ENCODE measurements at places on chromosomes 7 and 10. TPM values are rescaled to one million over a fixed set of nuclear protein-coding genes. Genes with fewer than 3 reads are reported as not detected.
A peak's percentile ranks its signal among the peaks of the same experiment; 100 is the strongest.

- no peak for DNase-seq
Measured at GRCh38 chr7:825386-825785, 6.9 kb upstream of the SUN1 start.

- no peak for DNase-seq
Measured at GRCh38 chr7:92832534-92833023, 3.8 kb downstream of the CDK6 start.

DNA sequence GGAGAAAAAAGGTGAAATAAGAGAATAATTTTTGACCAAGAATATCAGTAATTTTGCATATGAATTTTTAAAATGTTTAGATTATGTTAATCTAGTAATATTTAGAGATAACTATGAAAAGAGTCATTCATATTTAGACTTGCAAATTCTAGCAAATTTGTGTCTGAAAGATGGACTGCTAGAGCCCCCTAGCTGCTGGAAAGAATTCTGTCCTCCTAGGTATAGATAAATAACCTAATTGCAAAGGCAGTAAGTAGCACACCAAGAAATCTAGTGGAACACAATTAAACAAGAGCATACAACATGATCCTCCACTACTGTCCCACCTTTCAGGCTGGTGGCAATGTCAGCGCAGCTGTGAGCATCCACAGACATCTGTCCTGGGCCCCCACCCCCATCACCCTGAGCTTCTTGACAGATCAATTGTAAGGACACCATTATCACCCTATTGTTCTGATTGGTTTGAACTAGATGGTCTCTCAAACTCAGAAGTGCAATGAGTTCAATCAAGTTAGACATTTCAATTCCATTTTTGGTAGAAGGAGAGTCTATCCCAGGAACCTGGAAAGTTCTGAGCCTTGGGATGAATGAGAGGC is 15.0 kb upstream of the GFRA1 start:
- no peak for DNase-seq

GRCh38 chr10:90740265-90740664 is 117.6 kb downstream of the HTR7 start:
- DNase-seq: no peak

DNA sequence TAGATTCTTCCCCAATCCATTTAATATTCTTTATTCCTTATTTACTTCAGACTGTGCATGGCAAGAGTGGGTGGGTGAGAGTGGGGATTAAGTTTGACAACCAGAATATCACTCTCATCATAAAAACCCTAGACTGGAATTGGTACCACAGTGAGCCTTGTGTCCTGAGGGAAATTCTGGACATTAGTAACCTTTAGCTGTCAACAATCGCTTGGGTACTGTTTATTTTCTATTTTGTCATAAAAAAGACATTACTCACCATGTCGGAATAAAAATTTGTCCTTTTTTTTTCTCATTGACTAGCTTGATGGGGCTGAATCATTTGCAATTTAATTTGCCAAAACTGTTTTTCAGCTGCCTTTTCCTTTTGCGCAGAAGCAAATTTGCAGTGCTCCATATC is 176.1 kb upstream of the SEMA3C start:
- DNase-seq: no peak

GRCh38 chr10:79266084-79266483 is 81.2 kb upstream of the PPIF start:
- DNase-seq: no peak

- no peak for DNase-seq
Measured at GRCh38 chr7:140981951-140982350, 32.8 kb downstream of the MRPS33 start.

DNA sequence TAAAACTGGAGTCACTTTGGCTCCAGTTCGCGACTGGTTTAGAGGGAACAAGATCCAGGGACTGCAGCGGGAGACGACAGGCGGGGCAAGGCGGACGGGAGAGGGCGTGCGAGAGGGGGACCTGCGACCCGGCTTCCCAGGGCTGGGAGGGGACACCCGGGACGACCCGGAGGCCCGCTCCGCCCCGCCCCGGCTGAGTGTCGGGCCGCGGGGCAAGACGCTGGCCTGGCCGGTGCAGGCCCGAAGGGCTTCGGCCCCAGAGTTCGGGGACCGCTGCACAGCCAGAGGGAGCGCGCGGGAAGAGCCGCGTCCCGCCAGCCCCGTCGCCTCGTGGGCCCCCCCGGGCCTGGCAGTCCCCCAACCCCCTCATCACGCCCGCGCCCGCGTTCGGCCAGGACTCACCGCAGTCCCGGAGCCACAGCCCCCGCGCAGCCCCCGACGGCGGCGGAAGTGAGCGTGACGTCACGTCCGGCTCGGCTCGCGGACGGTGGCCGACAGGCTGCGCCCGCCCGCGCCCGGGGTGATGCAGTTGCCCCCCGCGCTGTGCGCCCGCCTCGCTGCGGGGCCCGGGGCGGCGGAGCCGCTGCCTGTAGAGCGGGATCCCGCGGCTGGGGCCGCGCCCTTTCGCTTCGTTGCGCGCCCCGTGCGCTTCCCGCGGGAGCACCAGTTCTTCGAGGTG is at the start of the genes TUBGCP2 and ZNF511:
TUBGCP2 (minus strand) TSS at position 452 of the 679 bp plus-strand sequence. CDS start 5,931 bp downstream, outside the sequence.
ZNF511 (plus strand) TSS at position 494 of the 679 bp plus-strand sequence; CDS start at position 524, 30 bp downstream.
- DNase-seq: peak; percentile 51

DNA sequence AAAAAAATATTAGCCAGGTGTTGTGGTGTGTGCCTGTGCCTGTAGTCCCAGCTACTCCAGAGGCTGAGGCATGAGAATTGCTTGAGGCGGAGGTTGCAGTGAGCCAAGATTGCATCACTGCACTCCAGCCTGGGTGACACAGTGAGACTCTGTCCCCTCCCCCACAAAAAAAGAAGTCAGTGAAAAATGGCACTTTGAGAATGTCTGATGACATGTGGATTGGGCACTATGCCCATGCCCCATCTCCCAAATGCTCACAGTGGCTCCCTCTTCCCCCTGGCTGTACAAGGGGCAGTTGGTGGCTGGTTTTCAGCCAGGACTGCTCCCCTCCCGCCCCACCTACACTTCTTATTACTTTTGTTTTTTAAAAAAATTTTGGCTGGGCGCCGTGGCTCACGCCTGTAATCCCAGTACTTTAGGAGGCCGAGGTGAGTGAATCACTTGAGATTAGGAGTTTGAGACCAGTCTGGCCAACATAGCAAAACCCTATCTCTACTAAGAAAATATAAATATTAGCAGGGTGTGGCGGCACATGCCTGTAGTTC is 26.1 kb downstream of the IL15RA start:
- DNase-seq: no peak

DNA sequence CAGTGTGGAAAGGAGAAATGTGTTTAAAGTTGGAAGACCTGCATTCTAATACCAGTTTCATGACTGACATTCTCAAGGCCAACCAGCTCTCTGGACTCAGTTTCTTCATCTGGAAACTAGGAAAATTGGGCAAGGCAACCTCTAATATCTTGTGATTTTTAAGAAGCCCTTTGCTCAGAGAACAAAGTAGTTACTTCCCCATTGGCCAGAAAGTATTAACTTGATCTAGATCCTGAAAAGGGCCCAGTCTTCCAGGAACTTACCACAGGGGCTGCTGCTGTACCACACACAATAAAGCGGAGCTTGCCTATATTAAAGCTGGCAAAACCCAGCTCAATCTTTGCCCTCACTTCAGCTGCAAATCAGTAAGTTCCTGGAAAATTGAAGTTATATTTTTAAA is 155.6 kb upstream of the ADO start:
- DNase-seq: no peak

- DNase-seq: no peak
Measured at GRCh38 chr7:24923172-24923865, 56.7 kb downstream of the OSBPL3 start.

DNA sequence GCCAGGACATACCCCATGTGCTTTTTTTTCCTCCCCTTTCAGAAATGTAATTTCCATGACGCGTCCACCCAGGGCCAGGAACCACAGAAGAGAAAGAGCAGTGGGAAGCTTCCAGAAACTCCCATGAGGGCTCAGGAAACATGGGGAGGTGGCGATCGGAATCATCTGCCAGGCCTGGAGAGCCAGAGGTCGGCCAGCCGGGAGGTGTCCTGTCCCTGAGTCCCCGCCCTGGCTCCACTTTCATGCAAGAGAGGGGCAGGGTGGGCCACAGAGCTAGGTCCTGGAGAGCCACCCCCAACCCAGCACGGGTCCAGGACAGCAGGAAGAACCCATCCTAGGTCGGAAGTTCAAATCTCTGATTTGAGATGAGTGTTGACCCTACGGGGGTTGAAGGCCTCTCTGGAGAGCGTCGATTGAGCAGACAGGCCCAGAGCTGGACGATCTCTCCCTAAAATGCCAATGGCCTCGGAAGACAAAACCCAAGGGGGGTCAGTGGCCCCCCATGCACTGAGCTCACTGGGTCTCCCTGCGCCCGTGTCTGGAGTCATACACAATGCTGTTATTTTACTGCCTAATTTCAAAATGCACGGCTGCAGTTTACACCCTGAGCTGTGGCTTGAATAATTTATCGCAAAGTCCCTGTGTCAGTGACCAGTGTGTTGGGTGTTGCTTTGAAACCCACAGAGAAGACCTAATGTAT is 594.1 kb downstream of the PTPRN2 start:
- DNase-seq: no peak

DNA sequence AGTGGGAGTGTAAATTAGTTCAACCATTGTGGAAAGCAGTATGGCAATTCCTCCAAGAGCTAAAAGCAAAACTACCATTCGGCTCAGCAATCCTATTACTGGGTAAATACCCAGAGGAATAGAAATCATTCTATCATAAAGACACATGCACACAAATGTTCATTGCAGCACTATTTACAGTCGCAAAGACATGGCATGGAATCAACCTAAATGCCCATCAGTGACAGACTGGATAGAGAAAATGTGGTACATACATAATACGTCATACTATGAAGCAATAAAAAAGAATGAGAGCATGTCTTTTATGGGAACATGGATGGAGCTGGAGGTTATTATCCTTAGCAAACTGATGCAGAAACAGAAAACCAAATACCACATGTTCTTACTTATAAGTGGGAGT is 876.5 kb upstream of the LRRTM3 start:
- DNase-seq: no peak

DNA sequence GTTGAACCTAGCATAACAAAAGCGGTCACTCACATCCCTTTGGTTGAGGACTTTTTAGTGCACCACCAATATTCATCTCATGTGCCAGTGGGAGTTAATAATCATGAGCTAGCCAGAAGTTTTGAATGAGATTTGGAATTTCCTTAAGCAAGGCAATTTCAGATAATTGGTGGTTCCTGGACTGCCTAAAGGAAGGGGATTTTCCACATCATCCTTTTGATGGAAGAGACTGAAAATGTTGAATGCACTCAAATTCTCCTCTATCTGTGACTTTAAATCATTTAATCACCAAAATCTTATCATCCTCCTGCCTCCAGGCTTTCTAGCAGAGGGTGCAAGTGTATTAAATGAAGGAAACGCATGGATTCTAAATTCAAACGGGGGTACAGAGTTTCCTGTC is 260.7 kb downstream of the CCDC3 start:
- DNase-seq: no peak

DNA sequence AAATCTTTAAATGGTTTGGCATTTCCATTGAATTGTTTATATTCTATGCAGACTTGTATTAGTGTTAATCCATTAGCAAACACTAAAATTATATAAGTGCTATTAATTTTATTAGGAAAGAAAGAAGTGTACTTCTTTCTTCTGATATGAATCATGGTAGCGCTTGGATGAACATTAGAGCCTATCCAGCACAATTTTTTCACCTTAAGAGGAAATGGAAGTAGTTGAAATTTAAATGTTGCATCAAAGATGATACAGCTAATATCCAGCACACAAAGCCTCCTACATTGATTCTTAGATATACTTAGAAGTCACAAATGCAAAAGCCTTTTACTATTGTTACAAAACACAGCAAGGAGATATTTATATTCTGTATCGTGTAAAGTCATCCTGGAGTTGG is 174.5 kb downstream of the AHR start:
- DNase-seq: no peak

- DNase-seq: no peak
Measured at GRCh38 chr7:24963218-24963617, 16.8 kb downstream of the OSBPL3 start.

- no peak for DNase-seq
Measured at GRCh38 chr10:126210051-126210651, 178.1 kb downstream of the ADAM12 start.

GRCh38 chr10:100750291-100751210 is 5.2 kb downstream of the PAX2 start:
- DNase-seq: no peak

- no peak for DNase-seq
Measured at GRCh38 chr10:46040004-46040403, 6.1 kb downstream of the MSMB start.

DNA sequence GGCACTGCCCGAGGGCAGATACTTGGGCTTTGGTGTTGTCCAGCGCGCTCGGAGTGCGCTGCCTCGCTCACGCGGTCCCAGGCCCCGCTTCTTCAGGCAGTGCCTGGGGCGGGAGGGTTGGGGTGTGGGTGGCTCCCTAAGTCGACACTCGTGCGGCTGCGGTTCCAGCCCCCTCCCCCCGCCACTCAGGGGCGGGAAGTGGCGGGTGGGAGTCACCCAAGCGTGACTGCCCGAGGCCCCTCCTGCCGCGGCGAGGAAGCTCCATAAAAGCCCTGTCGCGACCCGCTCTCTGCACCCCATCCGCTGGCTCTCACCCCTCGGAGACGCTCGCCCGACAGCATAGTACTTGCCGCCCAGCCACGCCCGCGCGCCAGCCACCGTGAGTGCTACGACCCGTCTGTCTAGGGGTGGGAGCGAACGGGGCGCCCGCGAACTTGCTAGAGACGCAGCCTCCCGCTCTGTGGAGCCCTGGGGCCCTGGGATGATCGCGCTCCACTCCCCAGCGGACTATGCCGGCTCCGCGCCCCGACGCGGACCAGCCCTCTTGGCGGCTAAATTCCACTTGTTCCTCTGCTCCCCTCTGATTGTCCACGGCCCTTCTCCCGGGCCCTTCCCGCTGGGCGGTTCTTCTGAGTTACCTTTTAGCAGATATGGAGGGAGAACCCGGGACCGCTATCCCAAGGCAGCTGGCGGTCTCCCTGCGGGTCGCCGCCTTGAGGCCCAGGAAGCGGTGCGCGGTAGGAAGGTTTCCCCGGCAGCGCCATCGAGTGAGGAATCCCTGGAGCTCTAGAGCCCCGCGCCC is at the start of gene NPY:
NPY (plus strand) TSS at position 294 of the 802 bp plus-strand sequence. CDS start 1,051 bp downstream, outside the sequence.
- no peak for DNase-seq

- no peak for DNase-seq
Measured at GRCh38 chr7:29970158-29970557, 19.4 kb downstream of the SCRN1 start.

The STAG3 gene
- 21.2 TPM for polyA plus RNA-seq

The CUZD1 gene
- 0.95 TPM for polyA plus RNA-seq

The MAD1L1 gene
- polyA plus RNA-seq: 21.2 TPM

The EDRF1 gene
- polyA plus RNA-seq: 18.7 TPM

The CC2D2B gene
- 1.5 TPM for polyA plus RNA-seq

The PDE6C gene
- polyA plus RNA-seq: 0.58 TPM

The ITPRID1 gene
- polyA plus RNA-seq: 0.52 TPM

The COL26A1 gene
- 1.5 TPM for polyA plus RNA-seq

The TMEM213 gene
- 0.09 TPM for polyA plus RNA-seq

The GPR26 gene
- polyA plus RNA-seq: not detected

The PRTFDC1 gene
- 13.5 TPM for polyA plus RNA-seq

The VPS50 gene
- polyA plus RNA-seq: 15.7 TPM

The SLC26A3 gene
- polyA plus RNA-seq: not detected

The CLCN1 gene
- polyA plus RNA-seq: 2.6 TPM

The NEUROD6 gene
- polyA plus RNA-seq: 0.09 TPM

The SSBP1 gene
- polyA plus RNA-seq: 87.4 TPM
